ENCODE measurements at places on chromosomes 1 and 21. TPM values are rescaled to one million over a fixed set of nuclear protein-coding genes. Genes with fewer than 3 reads are reported as not detected.

DNA sequence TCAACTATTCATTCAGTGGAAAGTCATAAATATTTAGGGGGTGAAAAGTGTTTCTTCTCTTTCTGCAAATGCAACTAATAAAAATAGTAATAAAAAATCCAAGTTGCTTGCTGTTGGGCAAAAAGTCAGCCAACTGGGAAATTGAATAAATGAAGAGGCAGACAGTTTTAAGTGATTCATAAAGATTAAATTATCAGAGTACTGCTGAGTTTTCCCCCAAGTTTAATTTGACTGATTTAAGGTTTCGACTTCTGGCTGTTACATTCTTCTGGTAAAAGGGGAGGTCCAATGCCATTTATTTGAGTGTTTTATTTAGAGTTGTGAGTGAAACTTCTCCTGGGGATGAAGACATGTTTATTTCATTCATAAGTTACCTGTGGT lies 125.5 kb downstream of the NTPCR start:
- no peak for DNase-seq

Gene RAD54L
- 2.6 TPM for polyA plus RNA-seq

GRCh38 chr1:94031591-94031990 lies 89.4 kb downstream of the ABCA4 start:
- no peak for DNase-seq

DNA sequence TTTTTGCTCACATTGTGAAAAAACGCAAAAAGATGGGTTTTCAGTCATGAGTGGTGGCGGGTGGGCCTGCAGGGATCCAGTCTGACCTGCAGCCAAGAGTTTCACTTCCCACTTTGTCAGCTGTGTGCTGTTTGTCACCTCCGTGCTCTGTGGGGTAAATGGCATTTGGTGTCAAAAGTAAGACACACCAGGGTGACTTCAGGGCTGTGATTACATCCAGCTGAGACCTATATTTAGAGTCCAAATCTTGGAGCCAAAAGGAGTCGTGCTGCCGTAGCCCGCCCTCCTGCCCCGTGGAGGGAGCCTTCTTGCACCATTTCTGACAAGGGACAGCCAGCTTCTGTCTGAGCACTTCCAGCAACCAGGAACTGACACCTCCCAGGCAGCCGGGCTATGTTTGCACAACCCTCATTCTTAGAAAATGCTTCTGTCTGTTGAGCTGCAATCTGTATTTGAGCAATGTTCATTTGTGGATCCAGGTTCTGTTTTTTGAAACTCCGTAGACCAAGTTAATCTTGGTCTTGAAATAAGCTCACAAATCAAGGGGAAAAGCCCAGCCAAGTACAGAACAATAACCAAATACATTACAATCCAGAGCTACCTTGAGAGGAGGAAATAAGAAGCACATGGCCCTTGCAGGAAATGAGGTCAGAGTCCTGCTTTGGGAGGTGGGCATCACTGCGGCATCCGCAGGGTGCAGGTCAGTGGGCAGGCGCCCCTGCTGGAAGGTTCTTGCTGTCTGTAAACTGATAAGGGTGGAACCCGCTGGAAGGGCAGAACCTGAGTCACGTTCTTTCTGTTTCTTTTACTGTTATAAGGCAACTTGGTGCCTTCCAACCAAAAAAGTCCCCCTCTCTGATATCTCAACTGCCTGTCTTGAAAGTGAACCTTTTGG lies 14.4 kb downstream of the ABCG1 start:
- no peak for DNase-seq

Gene PRSS38
- polyA plus RNA-seq, result not detected

DNA sequence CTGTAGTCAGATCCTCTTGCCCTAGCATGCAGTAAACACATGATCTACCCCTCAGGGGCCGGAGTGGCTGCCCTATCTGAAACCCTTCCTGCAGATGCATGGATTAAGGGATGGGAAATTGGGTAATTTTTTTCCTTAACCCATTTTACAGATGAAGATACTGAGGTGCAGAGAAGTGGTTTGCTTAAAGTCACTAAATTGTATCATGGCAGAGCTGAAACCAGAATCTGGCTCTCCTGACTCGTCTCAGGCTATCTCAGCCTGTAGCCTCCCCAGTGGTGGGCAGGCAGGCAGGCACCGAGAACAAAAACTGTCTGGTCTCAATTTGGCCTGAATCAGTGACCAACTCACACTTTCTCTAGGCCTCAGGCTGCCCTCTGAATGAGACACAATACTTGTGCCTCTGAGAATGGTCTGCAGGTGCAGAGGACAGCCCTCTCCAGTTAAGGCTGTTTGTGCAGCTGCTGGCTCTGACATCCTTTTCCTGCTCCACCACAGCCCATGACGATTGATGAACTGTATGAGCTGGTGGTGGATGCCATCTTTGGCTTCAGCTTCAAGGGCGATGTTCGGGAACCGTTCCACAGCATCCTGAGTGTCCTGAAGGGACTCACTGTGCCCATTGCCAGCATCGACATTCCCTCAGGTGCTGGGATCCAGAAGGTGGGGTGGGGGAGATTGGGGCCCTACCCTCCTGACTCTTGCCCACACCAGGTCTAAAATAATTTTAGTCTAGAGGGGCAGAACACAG lies 1.5 kb downstream of the NAXE start:
- DNase-seq, result no peak
